ENCODE measurements at places on chromosomes 2 and 18.

DNA sequence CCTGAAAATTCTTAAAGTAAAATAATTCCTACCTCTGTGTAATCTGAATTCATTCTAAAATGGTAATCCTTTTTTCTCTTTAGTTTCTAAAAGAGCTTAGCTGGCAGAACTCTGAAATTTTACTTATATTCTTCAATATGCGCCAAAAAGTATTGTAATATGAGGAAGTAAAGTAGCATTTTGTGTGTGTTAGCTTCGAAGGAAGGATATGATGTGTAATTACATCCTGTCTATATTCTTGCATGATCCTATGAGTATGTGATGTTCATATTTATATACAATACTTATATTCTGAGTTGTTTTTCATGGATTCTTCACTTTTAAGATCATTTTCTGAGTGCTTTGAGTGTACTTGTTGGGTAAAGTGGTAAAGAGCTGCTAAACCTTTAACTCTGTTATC, 402.9 kb upstream of the PKDCC start:
- no peak for DNase-seq

GRCh38 chr2:119719261-119719627, 40.2 kb downstream of the TMEM177 start:
- DNase-seq, result no peak

DNA sequence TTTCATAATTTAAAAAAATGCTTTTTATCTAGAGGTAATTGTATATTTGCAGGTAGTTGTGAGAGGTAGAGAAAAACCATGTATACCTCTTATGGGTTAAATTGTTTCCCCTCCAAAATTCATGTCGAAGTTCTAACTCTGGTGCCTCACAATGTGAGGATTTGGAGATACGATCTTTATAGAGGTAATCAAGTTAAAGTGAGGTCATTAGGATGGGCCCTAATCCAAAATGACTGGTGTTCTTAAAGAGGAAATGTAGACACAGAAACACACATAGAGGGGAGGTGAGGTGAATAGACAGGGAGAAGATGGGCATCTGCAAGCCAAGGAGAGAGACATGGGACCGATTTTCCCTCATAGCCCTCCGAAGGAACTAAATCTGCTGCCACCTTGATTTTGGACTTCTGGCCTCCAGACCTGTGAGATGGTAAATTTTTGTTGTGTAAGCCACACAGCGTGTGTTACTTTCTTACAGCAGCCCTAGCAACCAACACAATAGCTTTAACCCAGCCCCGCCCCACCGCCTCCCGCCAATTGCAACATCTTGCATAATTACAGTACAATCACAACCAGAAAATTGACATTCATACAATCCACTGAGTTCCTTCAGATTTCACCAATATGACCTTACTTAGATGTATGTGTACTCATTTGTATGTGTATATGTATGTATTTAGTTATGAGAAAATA, 208.9 kb downstream of the MIB1 start:
- no peak for DNase-seq

- DNase-seq, result peak; percentile 29
Observed at GRCh38 chr18:51390702-51391101, 193.2 kb upstream of the MEX3C start.

DNA sequence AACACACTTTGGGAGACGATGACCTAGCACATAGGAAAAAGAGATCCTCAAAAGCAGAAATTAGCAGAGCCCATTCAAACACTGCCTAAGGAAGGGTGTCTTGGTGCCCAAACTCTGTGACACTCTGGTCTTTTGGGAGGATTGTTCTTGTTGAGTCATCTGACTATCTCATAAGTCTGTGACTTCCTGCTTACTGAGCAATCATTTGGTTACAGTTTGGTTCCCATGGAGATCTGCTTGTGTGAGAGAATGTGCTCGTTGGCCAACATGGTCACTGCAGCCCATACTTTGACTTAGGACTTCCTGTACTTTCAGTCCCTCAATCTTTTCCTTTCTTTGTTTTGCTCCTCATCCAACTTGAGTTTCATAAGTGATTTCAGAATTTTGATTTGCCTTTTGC, 602.9 kb downstream of the NYAP2 start:
- peak; percentile 88 for DNase-seq

- DNase-seq, result no peak
Observed at GRCh38 chr2:80454628-80455027, 150.1 kb upstream of the LRRTM1 start.

DNA sequence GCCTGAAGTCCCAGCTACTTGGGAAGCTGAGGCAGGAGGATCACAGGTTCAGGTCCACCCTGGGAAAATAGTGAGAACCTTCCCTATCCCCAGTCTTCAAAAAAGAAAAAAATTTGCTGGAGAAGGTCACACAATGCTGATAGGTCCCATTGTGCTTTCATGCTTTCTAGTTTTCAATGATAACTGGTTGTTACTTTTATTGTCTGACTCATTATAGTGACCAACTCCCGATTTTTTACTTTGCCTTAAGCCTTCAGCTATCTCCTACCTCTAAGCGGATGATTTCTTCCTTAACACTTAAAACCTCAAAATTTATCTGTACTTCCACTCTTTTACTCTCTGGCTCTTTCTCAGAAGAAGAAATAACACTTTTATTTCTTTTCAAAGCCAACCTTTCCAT, 17.3 kb downstream of the MSH2 start:
- no peak for DNase-seq

- DNase-seq, result no peak
Observed at GRCh38 chr2:14735696-14736095, 103.2 kb downstream of the LRATD1 start.

- DNase-seq, result no peak
Observed at GRCh38 chr18:79798346-79798998, 734 bp downstream of the KCNG2 start.

- DNase-seq, result no peak
Observed at GRCh38 chr2:42923580-42924417, 131.4 kb upstream of the HAAO start.

GRCh38 chr2:181241797-181242196, 215.4 kb upstream of the ITGA4 start:
- DNase-seq, result no peak

GRCh38 chr2:105739426-105739825, 5.3 kb upstream of the NCK2 start:
- DNase-seq, result no peak

GRCh38 chr2:172489681-172490080, 62.3 kb downstream of the ITGA6 start:
- DNase-seq, result peak; percentile 33

- peak; percentile 60 for DNase-seq
Observed at GRCh38 chr18:45771587-45772480, 47.9 kb downstream of the SLC14A1 start.

GRCh38 chr2:38129481-38129880, 53.5 kb upstream of the CYP1B1 start:
- no peak for DNase-seq

- no peak for DNase-seq
Observed at GRCh38 chr2:212832211-212833195, 293.9 kb upstream of the ERBB4 start.

DNA sequence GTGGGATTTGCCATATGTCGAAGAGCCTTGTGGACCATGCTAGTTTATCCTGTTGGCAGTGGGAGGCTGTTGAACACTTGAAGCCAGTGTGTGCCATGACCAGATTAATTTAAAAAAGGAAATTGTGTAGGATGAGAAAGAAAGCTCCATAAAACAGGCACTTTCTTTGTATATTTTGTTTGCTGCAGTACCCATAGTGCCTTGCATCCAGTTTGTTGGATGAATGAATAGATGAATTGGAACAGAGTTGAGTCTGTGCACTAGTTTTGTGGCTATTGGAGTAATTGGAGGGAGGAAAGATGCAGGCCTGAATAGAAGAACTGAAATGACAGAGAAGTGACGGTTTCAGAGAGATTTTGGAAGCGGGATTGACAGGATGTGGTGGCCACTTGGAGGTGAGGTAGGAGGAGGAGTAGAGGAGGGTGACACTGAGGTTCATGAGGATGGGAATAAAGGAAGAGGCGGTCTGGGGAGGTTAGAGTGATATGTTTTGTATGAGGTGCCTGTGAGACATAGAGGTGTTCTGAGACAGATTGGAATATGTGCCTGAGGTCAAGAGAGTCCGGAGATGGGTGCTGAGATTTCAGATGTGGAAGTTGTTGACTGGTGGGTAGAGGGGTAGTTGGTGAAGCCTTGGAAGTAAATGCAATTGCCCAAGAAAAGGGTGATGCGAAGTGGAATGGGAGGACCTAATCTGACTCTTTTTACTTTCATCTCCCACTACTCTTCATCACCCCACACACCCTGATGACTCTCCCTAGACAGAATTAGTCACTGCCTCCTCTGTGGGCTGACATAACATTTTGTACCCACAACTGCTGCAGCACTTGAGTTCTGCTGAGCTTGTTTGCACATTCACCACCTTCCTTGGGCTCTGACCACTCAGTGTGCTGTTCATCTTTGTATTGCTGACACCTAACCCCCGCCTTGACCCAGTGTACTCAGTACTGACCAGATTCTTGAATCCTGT, 5.1 kb downstream of the DGUOK start:
- peak; percentile 47 for DNase-seq

DNA sequence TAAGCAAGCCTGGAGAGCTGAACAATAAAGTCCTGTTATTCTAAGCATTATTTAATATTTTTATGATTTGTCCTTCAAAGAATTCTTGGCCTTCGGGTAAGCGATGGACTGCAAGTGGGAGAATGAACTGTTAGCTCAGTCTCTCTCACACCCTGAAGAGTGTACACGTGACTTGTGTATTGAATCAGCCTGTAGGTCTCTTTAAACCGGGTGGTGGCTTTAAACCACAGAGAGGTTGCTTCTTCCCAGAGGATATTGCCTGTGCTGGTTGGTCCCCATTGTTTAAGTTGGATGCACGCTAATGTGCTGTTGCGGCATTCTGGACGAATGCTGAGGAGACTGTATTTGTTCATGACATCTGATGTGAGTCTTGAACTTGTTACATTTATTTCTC, 183.3 kb downstream of the LTBP1 start:
- DNase-seq, result no peak

DNA sequence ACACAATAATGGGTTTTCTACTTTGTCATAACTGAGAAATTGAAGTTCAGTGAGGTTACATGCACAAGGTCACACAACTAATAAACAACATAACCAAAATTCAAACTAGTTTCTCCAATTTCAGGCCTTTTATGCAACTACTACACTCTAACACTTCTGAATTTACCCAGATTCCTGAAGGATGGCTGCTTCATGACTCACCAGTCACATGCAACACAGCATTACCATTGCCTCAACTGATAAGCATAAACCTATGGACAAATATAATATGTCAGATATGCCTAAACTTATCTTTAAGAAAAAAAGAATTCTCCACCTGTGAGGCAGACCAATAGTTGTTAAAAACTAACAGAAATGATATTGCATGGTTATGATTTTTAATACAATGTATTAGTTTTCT, 586.5 kb upstream of the SLC8A1 start:
- peak; percentile 72 for DNase-seq

DNA sequence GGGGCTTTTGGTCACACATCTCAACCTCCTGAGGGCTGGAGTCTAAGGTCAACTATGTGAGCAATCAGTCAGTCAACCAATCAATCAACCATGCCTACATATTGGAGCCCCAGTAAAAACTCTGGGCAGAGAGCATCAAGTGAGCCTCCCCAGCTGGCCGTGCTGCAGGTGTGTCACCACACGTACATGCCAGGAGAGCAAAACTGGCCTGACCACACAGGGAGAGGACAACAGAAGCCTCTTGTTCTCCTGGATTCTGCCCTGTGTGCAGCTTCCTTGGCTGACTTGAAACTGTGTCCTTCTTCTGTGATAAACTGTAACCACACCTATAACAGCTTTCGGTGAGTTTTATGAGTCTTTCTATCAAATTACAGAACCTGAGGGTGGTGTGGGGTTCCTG, 25.9 kb downstream of the GPR35 start:
- DNase-seq, result no peak

DNA sequence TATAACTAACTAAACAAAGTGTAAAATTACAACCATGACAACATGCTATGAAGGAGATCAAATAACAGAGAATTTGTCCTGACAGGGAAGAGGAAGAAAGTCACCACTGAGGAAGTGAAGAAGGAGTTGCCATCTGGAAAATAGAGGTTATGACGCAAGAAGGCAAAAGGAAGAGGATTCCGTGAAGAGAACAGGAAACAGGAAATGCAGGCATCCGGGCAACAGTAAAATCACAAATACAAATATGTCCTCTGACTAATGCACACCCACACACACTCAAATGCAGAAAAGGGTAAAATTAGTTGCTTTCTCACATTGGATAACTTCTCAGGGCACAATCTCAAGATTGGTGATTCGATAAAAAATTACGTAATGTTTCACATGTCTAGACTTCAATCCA, 278.4 kb downstream of the TMX3 start:
- peak; percentile 73 for DNase-seq

DNA sequence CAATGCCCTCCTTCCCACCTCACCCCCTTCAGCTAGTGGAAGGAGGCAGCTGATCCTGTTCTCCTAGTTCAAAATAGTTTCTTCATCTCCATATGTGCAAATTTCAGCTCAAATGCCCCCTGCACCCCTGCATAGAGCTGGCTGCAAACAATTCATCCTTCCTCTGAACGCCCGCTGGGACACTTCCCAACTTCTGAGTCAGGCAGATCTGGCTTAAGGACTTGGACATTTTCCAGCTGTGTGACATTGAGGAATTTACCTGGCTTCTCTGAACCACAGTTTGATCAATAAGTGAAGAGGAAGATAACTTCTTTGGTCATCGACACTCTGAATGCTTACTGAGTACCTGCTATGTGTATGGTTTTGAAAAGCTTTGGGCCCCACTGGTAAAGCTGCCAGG, 23.5 kb downstream of the PTGR3 start:
- DNase-seq, result no peak
